ENCODE measurements at places on chromosomes 2 and 18.
A peak's percentile ranks its signal among the peaks of the same experiment; 100 is the strongest.

- DNase-seq = no peak
Observed at GRCh38 chr2:88575051-88575450, 52.2 kb downstream of the EIF2AK3 start.

- no peak for DNase-seq
Observed at GRCh38 chr2:9695941-9696340, 65.1 kb upstream of the YWHAQ start.

DNA sequence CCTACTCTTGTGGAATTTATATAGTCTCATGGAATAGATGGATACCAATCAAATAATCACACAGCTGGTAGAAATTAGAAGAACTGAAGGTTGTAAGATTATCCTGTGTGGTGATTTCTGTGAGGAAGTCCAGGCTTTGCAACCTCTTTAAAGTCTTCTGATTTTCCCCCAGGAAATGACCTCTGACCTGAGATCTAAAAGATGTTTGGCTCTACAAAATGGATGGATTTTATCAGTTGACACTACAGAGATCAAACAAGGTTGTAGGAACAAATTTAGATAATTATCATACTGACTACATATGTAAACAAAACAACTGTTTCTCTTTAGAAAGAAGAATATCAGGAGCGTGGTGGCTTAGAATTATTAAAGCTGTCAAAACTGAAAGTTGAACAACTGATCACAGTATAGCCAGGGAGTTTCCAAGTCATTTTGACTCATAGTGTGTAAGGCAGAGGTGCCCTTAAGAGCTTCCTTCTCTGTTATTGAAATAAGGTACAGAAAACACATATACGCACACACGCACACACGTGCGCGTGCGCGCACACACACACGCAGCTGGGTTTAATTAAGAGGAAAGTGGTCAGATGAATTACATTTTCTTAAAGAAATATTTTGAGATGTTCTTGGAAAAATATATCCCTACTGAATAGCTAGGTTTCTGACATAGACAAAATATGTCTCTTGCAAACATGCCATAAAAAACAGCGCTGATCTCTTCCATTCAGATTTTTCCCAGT lies 35.5 kb upstream of the PELI1 start:
- peak; percentile 37 for DNase-seq

- no peak for DNase-seq
Observed at GRCh38 chr2:216827073-216827720, 32.7 kb downstream of the TNP1 start.

DNA sequence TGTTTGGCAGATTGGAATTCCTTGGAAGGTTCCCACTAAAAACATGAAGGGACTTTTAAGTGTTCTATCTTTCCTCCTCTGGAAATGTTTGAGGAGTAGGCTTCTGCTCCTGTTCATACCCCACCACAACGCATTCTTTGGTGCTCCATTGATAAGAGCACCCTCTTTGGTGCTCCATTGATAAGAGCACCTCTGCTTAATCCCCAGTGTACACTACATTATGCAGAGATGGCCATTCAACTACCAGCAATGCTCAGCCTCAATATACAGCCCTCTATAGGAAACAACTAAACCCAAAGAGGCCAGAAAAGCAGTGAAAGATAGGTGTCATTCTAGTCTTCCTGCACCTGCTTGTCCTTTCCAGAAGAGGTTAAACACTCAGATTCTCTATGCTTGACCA lies 1.8 kb upstream of the CHAC2 start:
- DNase-seq = no peak

- DNase-seq = no peak
Observed at GRCh38 chr2:88091943-88092342, 24.3 kb downstream of the SMYD1 start.

DNA sequence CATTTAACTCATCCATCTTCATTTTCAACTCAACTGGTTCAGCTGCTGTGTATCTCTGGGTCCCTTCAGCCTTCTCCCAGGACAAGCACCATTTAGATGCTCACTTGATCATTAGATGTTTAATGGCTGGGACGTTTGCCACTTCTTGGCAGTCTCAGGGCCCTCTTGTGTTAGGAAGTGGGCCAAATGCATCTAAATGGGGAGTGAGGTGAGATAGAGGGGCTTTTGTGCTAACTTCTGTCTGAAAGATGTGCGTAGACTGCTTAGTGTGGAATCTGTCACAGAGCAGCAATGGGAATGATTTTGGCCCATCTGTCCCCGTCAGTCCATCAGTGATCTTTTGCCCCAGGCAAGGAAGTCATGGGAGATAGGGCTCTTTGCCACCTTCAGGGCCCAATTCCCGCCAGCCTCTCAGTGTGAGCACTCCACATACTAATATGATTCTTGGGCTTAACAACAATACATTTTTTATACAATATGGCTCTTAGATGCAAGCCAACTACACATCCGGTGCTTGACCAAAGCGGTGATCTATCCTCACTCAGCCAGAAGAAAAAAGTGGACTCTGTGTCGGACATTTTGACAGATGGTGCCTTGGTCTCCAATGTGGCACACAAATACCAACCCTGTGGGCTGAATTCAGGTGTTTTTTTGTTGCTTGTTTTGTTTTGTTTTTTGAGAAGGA lies 95.7 kb upstream of the EPC2 start:
- DNase-seq = no peak

GRCh38 chr2:164896226-164896625 lies 54.6 kb upstream of the COBLL1 start:
- no peak for DNase-seq

DNA sequence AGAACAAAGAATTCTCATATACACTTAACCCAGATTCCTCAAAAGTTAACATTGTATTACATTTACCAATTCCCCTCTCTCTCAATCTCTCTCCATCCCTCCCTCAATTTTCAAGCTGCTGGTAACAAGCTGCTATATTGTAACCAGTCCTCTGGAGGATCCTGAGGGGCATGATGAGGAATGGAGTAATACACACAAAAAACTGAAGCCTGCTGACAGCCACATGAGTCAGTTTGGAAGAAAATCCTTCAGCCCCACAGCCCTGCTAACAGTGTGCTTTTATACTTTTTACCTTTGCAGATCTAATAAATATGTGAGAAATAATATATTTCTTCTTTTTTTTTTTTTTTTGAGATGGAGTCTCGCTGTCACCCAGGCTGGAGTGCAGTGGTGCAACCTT lies 165.7 kb upstream of the RAB12 start:
- no peak for DNase-seq

GRCh38 chr18:22277758-22278157 lies 108.4 kb downstream of the GATA6 start:
- no peak for DNase-seq

GRCh38 chr2:23561088-23561487 lies 176.1 kb downstream of the KLHL29 start:
- DNase-seq = no peak

DNA sequence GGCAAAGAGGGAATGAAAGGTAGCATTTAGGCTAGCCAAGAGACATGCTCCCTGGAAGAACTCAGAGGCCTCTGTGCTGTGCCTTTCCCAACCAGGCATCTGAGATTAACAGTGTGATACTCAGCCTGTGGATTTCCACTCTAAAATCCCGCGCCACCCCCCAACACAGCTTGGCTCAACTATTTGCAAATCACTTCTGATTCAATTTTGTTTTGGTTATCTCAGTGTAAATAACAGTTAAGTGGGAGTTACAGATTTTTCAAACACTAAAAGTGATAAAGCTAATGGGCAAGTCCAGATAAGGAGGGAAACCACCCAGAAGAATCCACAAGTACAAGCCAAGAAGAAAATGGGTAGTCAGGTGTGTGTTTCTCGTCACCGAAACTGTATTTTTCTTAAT lies 1.4 kb upstream of the NRP2 start:
- no peak for DNase-seq

DNA sequence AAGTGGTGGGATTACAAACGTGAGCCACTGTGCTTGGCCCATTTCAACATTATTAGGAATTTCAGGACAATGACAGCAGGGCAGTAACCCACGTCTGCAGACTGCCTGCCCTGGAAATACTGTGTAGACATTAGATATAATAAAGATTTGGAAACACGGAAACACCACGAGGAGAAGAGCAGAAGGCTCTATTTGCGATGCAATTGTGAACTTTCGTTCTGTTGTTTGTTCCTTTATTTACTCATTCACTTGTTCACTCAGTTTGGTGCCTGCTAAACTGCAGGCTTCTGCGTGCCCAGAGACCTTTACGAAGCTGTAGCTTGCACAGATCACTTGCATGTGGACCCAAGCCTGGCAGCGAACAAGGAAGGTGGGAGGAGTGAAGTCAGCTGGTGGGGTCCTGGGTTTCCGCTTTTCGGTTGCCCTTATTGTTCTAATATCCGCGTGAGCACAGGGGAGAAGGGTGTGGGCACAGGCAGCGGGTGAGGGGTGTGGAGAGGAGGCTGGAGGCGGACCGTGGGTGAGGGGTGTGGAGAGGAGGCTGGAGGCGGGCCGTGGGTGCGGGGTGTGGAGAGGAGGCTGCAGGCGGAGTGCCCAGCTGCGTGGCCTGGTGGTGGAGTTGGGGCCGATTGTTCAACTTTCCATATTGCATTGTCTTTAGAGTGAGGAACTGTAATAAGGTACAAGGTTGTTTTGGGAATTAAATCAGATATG lies 3.4 kb downstream of the COLEC11 start:
- no peak for DNase-seq

- DNase-seq = no peak
Observed at GRCh38 chr18:71371951-71372605, 1083.2 kb downstream of the SOCS6 start.

- DNase-seq = no peak
Observed at GRCh38 chr2:136665736-136666135, 99.6 kb upstream of the THSD7B start.

GRCh38 chr2:1698188-1698945 lies 45.9 kb downstream of the PXDN start:
- DNase-seq = no peak

DNA sequence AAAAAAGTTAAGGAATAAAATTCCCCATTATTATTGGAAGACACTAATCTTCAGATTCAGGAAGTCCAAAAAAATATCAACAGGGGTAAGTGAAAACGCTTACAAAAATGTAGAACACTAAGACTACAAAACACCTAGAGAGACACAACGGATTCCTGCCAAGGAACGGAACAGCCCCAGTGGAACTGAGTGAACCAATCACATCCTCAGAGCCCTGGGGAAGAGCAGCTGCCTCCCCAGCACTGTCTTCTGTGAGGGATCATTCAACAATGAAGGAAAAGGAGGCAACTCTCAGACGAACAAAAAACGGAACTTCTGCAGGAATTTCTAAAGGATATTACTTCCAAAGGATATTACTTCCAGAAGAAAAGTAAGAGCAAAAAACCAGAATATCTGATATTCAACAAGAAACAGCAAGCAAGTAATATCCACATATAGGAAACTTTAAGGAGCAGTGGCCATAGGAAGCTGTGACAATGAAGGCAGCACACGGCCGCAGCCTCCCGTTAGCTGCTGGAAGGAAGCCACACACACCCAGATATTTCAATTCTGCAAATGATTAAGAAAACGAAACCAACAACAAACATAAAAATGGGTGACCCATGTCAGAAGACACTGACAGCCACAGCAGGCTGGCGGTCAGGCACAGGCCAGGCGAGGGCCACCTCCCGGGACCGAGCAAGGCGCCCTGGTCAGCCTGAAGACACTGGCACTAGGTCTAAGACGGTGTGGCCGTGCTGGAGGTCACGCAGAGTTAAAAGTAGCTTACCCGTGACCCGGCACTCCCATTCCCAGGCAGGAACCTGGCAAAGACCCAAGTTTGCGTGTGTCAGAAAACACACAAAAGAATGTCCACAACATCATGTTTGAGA lies 81.8 kb downstream of the HDAC4 start:
- DNase-seq = peak; percentile 20

- DNase-seq = no peak
Observed at GRCh38 chr2:108267101-108267500, 21.6 kb upstream of the SULT1C2 start.

DNA sequence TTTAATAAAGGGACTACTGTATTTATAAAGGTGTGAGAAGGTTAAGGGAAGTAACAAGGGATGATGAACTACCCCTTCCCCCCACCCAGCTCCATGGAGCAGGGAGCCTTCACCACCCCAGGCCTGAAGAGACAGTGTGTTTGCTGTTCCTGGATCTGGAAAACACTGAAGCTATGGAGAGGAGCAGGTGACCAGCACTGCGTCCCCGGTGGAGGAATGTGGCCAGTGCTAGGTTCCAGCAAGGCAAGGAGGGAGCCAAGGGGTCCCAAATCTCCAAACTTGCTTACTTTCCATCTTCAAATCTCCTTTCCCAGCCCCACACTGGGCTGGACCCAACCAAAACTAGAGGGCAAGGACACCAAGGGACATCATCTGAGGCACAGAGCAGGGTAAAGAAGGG lies 128.7 kb upstream of the CD302 start:
- no peak for DNase-seq

DNA sequence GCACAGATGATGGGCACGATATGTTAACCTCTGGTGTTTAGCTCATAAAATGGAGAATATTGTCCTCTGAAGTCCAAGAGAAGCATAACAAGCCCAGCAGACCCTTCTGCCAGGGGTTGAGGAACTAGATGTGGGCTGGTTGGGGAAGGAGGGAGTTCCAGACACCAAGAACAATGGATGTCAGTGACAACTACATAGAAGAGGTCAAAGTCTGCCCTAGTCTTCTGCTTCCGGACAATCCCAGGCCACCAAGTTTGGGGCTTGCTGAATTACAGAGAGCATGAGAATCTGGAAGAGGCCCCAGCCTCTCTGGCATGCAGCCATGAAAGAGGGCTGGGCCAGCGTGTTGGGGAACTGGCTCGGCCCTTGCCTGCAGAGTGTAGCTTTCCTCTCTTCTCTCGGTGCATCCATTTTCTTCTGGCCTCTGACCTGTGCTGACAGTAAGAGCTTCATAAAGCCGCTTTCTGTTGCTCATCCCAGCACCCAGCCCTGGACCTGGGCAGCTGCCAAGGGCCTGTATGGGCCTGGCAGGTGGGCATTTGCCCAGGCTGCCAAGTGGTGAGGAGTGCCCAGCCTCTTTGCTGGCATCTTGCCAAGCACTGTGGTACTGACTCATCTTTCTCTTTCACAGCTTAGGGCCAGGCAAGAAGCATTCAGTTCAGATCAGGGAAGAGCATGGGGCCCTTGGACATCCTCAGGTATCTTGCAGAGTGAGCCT lies 14.6 kb upstream of the LAPTM4A start:
- peak; percentile 27 for DNase-seq

- DNase-seq = no peak
Observed at GRCh38 chr2:207300817-207301216, 135.1 kb upstream of the KLF7 start.

GRCh38 chr2:134301099-134301927 lies 47.4 kb downstream of the MGAT5 start:
- DNase-seq = no peak

- DNase-seq = peak; percentile 25
Observed at GRCh38 chr2:10413991-10414451, 34.1 kb downstream of the ODC1 start.

DNA sequence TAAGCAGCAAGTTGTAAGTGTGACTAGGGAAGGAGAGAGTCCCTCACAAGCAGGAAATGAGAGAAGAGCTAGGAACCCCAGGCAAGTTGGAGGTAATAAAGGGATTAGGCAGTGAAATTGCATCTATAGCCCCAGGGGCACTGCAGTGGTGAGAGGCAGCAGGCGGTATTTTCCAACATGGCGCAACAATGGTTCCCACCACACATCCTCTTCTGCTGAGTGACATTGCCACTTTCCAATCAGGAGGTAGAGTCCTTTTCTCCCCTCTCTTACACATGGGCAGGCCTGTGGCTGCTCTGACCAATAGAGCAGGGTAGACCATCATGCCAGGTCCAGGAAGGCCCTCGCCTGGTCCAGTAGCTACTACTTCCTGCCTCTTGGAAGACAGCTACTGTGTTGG lies 86.6 kb downstream of the DNER start:
- DNase-seq = no peak
